ENCODE measurements at places on chromosomes 11 and 22.

DNA sequence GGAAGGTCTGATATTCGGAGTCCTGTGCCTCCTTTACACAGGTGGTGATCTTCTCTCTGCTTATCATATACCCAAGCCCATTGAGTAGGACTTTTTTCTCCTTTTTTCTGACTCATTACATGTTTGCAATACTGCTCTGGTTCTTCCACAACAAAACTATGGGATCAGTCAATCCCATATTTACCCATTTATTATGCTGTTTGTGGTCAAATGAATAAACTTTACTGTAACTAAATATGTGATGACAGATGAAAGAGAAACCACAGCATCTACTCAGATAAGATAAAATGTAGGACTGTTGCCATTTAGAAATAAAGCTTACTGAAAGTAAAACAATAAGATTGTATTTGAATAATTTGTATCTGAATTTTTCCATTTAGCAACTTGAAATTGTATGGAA, 958.7 kb upstream of the FAT3 start:
- no peak for DNase-seq

DNA sequence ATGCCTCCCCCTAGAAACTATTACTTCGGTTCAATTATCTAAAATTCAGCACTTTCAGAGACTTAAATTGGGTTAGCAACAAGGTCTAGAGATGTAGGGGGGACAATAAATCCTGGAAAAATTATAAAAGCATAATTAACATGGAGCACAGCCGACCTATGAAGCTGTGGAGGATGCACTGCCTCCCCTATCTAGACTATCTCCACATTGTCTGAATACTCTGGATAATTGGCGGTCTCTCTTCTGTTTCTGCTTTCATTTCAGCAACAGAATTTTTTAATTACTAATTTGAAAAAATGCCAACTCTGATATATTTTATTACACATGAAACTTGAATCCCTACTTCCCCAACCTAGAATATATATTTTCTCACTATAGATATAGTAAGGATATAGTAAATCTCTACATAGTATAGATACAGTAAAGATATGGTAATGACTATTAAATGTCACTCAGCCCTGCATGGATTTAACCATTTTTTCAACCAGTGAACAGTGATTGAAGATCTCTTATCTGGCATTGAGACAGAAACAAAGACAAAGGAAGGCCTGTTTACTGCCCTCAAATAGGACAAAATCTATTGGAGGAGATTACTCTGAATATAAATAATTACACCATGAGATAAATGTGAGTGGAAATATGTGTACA, 157.6 kb downstream of the BLID start:
- no peak for DNase-seq

GRCh38 chr22:24089951-24090350, 78.8 kb downstream of the CABIN1 start:
- DNase-seq, result no peak

- DNase-seq, result no peak
Observed at GRCh38 chr11:114290503-114291235, 5.5 kb upstream of the NNMT start.

DNA sequence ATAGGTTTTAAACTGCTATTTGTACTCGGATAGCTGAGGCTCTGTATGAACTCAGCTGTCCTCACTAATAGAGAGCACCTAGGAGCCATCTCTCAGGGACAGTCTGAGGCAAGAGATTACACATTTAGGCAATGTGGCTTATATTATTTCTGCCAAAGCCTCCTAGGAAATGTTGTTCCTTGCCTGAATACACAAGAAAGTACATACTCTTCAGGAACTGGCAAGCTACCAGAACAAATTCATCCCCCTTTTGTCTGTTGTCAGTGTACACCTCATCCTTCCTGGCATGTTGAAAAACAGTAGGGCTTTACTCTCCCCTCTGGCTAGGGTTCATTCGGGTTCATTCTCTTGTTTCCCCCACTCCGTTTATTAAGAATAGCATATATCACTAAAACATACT, 615.9 kb upstream of the FAT3 start:
- DNase-seq, result no peak

DNA sequence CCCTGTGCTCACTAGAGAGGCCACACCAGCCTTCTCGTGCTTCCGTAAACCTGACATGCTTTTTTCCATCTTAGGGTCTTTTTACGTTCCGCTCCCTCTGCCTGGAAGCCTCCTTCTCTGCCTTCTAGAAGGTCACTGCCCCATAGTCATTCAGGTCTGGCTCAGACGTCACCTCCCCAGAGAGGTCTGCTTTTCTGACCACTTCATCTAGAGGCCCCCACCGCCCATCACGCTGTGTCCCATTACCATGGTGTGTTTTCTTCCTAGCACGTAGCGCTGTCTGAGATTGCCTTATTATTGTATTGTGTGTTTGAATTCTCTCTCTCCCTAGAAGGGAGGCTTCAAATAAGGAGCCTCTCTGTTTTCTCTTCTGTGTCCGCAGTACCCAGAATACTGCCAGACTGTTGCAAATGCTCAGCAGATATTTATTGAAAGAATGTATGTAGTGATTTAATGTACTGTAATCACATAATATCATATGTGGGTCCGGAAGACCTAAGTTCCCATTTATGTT, 10.0 kb downstream of the TAB1 start:
- DNase-seq, result no peak

GRCh38 chr22:43851058-43851978, 11.0 kb downstream of the SULT4A1 start:
- DNase-seq, result no peak

Measured in stimulated activated CD8-positive, alpha-beta memory T cell treated with anti-CD3 and anti-CD28 coated beads, Interleukin-15, amount 100 ng/mL, for 24 hours (primary cell).